Left renal pelvis (tissue), 4 donors: ENCODE measurements at places on chromosomes 2 and 18. TPM values are rescaled to one million over a fixed set of nuclear protein-coding genes. Genes with fewer than 3 reads are reported as not detected.

DNA sequence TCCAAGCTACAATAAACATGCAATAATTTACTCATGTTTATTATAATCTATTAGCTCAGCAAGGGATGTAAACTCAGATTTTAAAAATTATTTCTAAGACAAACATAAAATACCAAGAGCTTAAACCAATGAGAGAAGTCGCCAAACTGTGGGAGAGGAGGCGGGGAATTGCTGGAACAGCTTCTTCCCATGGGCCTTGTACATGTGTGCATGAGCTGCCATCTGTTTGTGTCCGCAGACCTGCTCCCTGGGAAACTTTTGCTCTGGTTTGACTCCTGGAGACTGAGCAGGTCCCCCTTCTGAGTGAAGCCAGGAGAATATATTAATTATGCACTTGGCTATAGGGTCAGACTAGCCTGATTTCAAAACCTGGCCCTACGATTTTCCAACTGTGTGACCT lies 655.9 kb upstream of the SOX11 start:
- DNase-seq = no peak

- DNase-seq = no peak
Measured at GRCh38 chr2:217413193-217413592, 553.3 kb upstream of the TNP1 start.

- no peak for DNase-seq
Measured at GRCh38 chr2:28982381-28982950, 1.4 kb downstream of the TOGARAM2 start.

GRCh38 chr2:1937066-1937465 lies 192.8 kb upstream of the PXDN start:
- DNase-seq = no peak

DNA sequence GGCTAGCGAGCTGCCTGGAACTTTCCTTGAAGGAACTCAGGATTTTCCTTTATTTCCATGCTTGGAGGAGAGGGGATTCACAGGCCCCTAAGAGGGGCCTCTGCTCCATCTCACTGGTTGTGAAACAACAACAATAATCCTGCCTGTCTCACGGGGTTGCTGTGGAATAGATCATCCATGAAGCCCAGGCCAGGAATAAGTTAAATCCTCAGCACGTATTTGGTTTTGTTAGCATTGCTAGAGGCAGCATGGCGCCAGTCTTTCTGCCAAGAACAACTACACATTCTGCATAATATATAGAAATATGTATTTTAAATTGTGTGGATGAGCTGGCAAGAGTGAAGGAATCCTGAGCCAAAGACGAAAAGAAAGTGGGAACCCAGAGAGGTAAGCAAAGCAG lies 80.8 kb upstream of the L3MBTL4 start:
- DNase-seq = no peak

Gene ZNF236
- 9.1 TPM for polyA plus RNA-seq

GRCh38 chr2:46669016-46669415 lies 189.7 kb downstream of the TMEM247 start:
- DNase-seq = no peak

- no peak for DNase-seq
Measured at GRCh38 chr18:41263956-41264355, 691.1 kb upstream of the PIK3C3 start.

GRCh38 chr2:217801115-217801531 lies 201.7 kb downstream of the TNS1 start:
- DNase-seq = no peak

Gene COL6A3
- 200 TPM for polyA plus RNA-seq

DNA sequence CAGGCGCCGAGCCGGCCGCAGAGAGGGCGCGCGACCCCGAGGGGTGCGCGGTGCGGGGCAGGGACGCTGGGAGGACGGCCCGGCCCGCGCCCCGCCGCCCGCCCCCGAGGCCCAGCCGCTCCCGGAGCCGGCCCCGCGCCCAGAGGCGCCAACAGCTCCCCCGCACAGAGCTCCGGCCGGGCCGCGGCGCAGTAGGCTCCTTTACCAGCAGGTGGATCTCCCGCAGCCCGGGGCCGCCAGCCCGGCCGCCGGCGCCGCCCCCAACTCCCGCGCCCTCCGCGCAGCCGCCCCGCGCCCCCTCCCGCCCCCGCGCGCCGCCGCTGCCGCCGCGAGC lies 258 bp downstream of the MGAT4A start:
- DNase-seq = no peak

DNA sequence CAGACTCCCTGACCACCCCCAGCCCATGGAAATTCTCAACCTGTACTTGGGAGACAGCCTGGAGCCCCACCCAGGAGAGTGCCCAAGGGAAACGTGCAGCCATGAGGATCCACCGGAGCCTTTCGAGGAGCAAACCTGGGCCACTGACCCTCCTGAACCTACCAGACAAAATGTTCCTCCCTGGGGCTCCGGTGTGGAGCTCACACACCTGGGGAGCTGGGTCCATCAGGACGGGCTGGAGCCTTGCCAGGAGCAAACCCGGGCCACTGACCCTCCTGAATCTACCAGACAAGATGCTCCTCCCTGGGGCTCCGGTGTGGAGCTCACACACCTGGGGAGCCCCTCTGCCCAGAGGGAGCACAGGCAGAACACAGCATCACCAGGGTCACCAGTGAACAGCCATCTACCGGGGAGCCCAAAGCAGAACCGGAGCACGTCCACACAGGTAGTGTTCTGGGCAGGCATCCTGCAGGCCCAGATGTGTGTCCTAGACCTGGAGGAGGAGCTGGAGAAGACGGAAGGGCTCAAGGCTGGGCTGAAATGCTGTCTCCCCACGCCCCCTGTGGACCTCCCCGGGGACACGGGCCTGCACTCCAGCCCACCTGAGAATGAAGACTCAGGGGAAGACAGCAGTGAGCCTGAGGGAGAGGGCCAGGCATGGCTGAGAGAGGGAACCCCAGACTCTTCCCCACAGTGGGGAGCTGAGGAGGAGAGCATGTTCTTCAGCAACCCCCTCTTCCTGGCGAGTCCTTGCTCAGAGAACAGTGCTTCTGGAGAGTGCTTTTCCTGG lies 8.9 kb downstream of the PSD4 start:
- DNase-seq = no peak

DNA sequence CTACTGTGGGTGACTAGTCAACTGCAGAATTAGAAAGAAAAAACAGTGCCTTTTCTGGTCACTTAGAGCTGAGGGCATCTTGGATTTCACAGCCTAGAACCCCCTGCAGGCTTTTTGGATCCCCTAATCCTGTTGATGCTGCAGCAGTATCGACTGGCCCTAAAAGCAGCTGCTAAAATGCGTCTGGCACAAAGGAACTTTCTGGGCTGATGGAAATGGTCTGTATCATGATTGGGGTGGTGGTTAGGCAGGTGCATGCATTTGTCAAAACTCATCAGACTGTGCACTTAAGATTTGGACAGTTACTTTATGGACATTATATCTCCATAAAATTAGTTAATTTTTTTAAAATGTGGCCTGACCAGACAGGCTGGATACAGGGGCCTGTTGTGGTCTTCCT lies 149.8 kb downstream of the KLHL29 start:
- DNase-seq = no peak

Gene IL18RAP
- polyA plus RNA-seq = 0.70 TPM

- no peak for DNase-seq
Measured at GRCh38 chr2:106053116-106053515, 141.0 kb downstream of the UXS1 start.

DNA sequence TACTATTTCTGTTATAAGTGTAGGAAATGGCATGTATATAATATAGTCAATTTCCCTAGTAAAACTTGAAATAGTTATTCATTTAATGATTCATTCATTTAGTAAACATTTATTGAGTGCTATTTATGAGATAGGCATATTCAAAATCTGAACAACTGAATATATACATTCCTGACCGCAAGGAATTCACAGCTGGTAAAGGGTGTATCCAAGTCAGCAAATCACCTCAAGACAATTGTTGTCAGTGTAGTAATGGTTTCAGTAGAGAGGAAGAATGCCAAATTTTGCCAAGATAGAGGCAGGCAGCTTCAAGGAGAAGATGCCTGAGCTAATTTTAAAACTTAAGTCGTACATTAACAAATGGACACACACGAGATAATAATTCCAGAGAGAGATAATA lies 89.8 kb upstream of the CHST9 start:
- no peak for DNase-seq

- no peak for DNase-seq
Measured at GRCh38 chr2:61367177-61367576, 103.7 kb downstream of the USP34 start.

DNA sequence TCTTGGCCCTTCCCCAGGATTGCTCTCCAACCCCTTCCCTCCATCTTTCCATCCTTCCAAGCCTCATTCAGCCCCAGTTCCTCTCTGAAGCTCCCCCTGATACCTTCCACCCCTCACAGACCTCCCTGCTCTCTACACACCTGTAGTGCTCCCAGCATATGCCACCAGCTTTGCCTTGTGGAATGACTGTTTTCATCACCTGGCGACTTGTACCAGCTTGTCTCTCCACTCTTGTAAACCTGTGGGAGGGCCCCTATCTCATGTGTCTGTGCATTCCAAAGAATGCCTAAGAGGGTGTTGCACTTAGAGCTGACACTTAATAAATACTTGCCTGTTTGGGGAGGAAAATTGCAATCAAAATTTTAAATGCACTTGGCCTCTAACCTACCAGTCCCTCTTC lies 198.7 kb downstream of the BCL11A start:
- no peak for DNase-seq

GRCh38 chr2:66301022-66301766 lies 133.7 kb upstream of the MEIS1 start:
- no peak for DNase-seq

- DNase-seq = peak; percentile 46
Measured at GRCh38 chr2:217835931-217836891, 166.6 kb downstream of the TNS1 start.

GRCh38 chr2:27811768-27812167 lies 40.2 kb downstream of the MRPL33 start:
- no peak for DNase-seq

- DNase-seq = no peak
Measured at GRCh38 chr2:53183581-53183980, 584.0 kb upstream of the CHAC2 start.

DNA sequence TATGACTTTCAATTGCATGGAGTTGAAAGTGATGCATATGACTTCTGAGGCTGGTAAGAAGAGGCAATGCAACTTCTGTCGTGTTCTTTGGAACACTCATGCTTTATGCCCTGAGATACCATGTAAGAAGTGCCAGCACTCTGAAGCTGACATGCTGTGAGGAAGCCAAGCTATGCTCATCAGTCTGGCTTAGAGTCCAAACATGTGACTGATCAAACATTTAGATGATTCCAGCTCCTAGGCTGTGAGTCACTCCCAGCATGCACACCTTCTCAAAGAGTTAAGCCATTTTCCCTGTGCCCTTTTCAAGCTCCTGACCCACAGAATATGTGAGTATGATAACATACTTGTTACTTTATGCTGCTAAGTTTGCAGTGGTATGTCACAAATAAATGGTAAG lies 15.8 kb upstream of the VRK2 start:
- no peak for DNase-seq

- DNase-seq = no peak
Measured at GRCh38 chr2:101818531-101819451, 121.3 kb downstream of the MAP4K4 start.

- DNase-seq = no peak
Measured at GRCh38 chr2:186868344-186868743, 19.4 kb upstream of the ZSWIM2 start.

- no peak for DNase-seq
Measured at GRCh38 chr2:223306371-223306770, 254.4 kb downstream of the KCNE4 start.

Gene CXCR1
- polyA plus RNA-seq = not detected

- DNase-seq = no peak
Measured at GRCh38 chr2:27903649-27904404, 13.3 kb downstream of the BABAM2 start.

Gene DSG4
- 0.04 TPM for polyA plus RNA-seq

DNA sequence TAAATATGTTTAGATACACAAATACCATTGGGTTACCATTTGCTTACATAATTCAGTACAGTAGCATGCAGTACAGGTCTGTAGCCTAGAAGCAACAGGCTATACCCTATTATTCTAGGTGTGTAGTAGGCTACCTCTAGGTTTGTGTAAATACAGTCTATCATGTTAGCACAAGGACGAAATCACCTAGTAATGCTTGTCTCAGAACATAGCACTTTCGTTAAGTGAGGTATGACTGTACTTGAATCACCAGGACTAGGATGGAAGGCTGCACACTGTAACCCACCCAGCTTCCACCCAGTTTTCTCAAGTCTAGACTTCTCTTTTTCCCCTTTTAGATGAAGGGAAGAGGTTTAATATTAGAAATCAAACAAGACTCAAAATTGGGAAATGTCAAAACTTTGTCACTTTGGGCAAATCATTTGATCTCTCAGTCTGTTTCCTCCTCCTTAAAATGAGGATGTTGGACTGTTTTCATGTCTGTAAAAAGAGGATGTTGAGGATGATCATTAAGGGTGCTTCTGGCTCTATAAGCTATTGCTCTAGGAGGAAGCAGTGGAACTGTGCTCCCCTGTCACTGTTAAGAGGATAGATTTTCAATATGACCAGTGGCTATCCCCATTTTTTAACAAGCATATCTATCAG lies 3.7 kb upstream of the SOCS6 start:
- no peak for DNase-seq

- DNase-seq = no peak
Measured at GRCh38 chr2:232878855-232879617, 9.0 kb downstream of the SNORC start.

Gene CCL20
- 0.64 TPM for polyA plus RNA-seq

DNA sequence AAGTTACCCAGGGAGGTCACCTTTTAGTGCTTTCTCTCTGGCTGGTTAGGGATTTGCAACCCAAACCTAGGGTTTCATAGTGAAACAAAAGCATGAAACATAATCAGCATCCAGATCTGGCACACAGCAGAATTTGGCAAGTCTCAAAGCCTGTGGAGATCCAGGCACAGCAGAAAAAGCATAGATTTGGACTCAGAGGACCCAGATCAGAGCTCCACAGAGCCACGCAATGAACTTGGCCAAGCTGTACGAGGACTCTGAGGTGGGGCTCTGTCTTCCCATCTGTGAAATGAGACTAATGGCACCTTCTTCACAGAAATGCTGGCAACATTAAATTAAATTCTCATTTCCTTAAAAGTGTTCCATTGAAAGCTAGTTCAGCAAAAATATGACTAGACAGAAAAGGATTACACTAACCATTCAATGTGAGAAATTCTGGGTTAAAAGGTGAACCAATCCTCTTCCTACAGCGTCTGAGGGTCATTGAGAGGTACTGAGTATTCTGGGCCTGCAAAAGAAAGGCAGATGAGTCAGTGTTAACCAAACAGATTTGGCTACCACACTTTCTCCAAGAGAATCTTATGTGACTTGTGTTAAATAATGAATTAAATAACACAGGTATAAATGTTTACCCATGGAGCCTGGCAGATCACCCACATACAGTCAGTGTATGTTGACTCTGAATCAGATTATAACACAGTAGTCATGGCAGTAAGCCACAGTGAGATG lies 266.3 kb downstream of the MREG start:
- DNase-seq = no peak
